A549 treated with RU486 at 1 μM for 4 hours (cell line): ENCODE measurements at places on chromosomes 11 and 22. TPM values are rescaled to one million over a fixed set of nuclear protein-coding genes. Genes with fewer than 3 reads are reported as not detected.

The LMO2 gene
- 0.31 to 0.97 TPM (median 0.55 TPM) in 5 replicates for total RNA-seq

The GAL3ST1 gene
- 5.2 to 8.6 TPM (median 8.0 TPM) in 5 replicates for total RNA-seq

The PLAAT4 gene
- total RNA-seq = 1.5 to 3.3 TPM (median 1.8 TPM) in 5 replicates

The SLC22A6 gene
- total RNA-seq = not detected in 5 replicates

The TEX54 gene
- total RNA-seq = not detected in 5 replicates

The KRTAP5-7 gene
- total RNA-seq = not detected in 5 replicates

The LRRC32 gene
- 0.13 to 0.46 TPM (median 0.19 TPM) in 5 replicates for total RNA-seq

The FADD gene
- 57.1 to 77.2 TPM (median 71.5 TPM) in 5 replicates for total RNA-seq

The DGCR8 gene
- total RNA-seq = 18.2 to 20.3 TPM (median 19.3 TPM) in 5 replicates

The LGALS12 gene
- total RNA-seq = not detected in 5 replicates

The FAM180B gene
- 0.07 TPM in 1 of 5 replicates, not detected in the others for total RNA-seq

The RFPL3 gene
- total RNA-seq = not detected in 5 replicates

The SLC6A5 gene
- total RNA-seq = not detected in 5 replicates

The HTR3B gene
- not detected in 5 replicates for total RNA-seq

The SCUBE2 gene
- 0.29 to 0.68 TPM (median 0.45 TPM) in 5 replicates for total RNA-seq

The UQCR10 gene
- 111 to 128 TPM (median 124 TPM) in 5 replicates for total RNA-seq

The OR52I1 gene
- total RNA-seq = not detected in 5 replicates

The TMEM41B gene
- 13.7 to 29.0 TPM (median 24.8 TPM) in 5 replicates for total RNA-seq

The PHETA2 gene
- total RNA-seq = not detected in 5 replicates

The MAJIN gene
- total RNA-seq = not detected in 5 replicates

The SLC5A4 gene
- total RNA-seq = not detected in 5 replicates

The TTC36 gene
- total RNA-seq = not detected in 5 replicates

The POU2AF2 gene
- total RNA-seq = not detected in 5 replicates

The MAP4K2 gene
- 5.7 to 11.1 TPM (median 9.0 TPM) in 5 replicates for total RNA-seq

The SLC7A4 gene
- not detected in 5 replicates for total RNA-seq

The ADM2 gene
- total RNA-seq = 0.31 to 0.77 TPM (median 0.56 TPM) in 5 replicates

The MMP12 gene
- 0.08 TPM in 1 of 5 replicates, not detected in the others for total RNA-seq

The ACTN3 gene
- total RNA-seq = 0.06 TPM in 1 of 5 replicates, not detected in the others

The SMIM35 gene
- not detected in 5 replicates for total RNA-seq

The MPZL2 gene
- 0.06 to 0.19 TPM in 2 of 5 replicates, not detected in the others for total RNA-seq

The MMP10 gene
- total RNA-seq = 1.1 to 2.3 TPM (median 1.5 TPM) in 5 replicates

The IGLL1 gene
- total RNA-seq = not detected in 5 replicates

The C11orf91 gene
- total RNA-seq = 0.50 to 1.3 TPM (median 0.98 TPM) in 5 replicates

The CWF19L2 gene
- 2.9 to 5.2 TPM (median 4.5 TPM) in 5 replicates for total RNA-seq

The CADM1 gene
- 21.2 to 24.5 TPM (median 22.0 TPM) in 5 replicates for total RNA-seq

The TAGLN gene
- total RNA-seq = 62.5 to 145 TPM (median 102 TPM) in 5 replicates

The BIK gene
- 0.79 to 1.9 TPM (median 1.3 TPM) in 5 replicates for total RNA-seq

The MN1 gene
- total RNA-seq = 2.0 to 3.6 TPM (median 2.9 TPM) in 5 replicates

The ME3 gene
- 14.9 to 21.8 TPM (median 20.2 TPM) in 5 replicates for total RNA-seq

The APLNR gene
- 0.03 to 0.13 TPM (median 0.09 TPM) in 4 of 5 replicates, not detected in the other for total RNA-seq

The CEP126 gene
- 3.1 to 4.6 TPM (median 3.4 TPM) in 5 replicates for total RNA-seq

The PANX3 gene
- not detected in 5 replicates for total RNA-seq

The RIC3 gene
- 1.8 to 2.5 TPM (median 2.4 TPM) in 5 replicates for total RNA-seq

The CHADL gene
- total RNA-seq = not detected in 5 replicates

The APOA5 gene
- total RNA-seq = not detected in 5 replicates

The MYRF gene
- 14.8 to 23.0 TPM (median 19.8 TPM) in 5 replicates for total RNA-seq

The FTH1 gene
- 10,403 to 19,287 TPM (median 17,849 TPM) in 5 replicates for total RNA-seq

The TMEM151A gene
- 1.6 to 4.3 TPM (median 3.9 TPM) in 5 replicates for total RNA-seq

The CRYBB3 gene
- not detected in 5 replicates for total RNA-seq

The FGF3 gene
- not detected in 5 replicates for total RNA-seq

The KREMEN1 gene
- 1.9 to 4.6 TPM (median 3.9 TPM) in 5 replicates for total RNA-seq
